ENCODE measurements at places on chromosomes 2 and 18.
A peak's percentile ranks its signal among the peaks of the same experiment; 100 is the strongest.

- peak; percentile 67 for DNase-seq
Measured at GRCh38 chr2:68762665-68763064, 28.1 kb downstream of the ARHGAP25 start.

DNA sequence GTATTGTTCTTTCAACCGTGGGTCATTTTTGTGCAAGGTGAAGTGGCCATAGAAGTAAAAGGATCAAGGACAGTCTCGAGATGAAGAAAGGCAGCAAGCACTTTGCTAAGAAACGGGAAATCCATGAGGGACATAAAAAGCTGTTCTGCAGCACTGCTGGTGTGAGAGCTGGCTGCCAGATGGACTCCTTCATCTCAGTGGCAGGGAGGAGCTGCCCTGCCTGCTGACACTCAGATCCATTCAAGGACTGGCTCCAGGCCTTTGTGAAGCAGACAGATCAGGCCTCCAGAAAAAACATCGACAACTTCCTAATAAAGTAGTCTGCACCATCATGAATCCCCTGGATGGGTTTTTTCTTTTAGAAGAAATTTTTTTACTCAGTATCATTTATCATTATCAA, 29.5 kb downstream of the RMC1 start:
- no peak for DNase-seq

DNA sequence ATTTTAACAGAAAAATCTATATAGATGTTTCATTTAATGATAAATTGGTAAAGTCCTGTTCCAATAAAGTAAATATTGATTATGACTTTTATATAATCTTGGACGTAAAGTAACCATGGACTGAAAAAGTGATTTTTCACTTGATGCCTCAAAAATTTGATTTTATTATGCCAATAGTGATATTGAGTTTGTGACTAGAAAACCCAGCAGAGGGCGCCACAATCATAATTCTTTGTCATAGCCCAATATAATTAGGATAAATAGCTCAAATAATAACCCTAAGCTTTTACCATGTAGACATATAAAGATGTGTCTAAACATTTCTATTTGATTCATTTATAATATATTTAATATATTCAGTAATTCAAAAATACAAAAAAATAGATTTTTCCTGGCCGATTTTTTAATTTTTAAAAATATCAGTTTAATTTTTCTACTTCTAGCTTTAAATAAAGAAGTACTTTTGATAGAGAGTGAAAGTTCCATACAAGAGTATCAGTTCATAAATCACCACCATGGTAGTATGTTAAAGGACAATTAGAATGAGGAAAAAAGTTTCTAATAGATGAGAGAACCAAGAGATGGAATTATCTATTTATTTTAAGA, 30.7 kb downstream of the CAMKMT start:
- DNase-seq = peak; percentile 51

- DNase-seq = no peak
Measured at GRCh38 chr2:24774373-24774772, 18.8 kb downstream of the PTRHD1 start.

- no peak for DNase-seq
Measured at GRCh38 chr18:76931171-76931570, 108.8 kb downstream of the ZNF236 start.

- peak; percentile 52 for DNase-seq
Measured at GRCh38 chr18:3511980-3512379, 62.0 kb downstream of the TGIF1 start.

DNA sequence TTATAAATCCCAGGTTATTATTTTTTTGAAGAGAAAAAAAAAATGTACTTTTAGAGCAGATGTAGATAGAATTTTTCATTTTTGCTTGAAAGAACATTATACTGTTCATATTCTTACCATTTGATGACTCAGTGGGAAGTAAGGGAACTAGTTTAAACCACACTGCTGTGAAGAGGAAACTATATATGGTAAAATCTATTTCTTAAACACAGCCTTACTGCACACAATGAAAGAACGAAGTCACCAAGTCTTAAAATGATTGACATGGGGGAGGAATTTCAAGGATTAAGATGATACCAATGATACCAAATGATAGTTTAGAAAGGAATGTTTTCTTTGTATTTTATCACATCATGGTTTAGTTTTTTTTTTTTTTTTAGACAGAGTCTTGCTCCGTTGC, 5.0 kb downstream of the ACTR2 start:
- DNase-seq = no peak

DNA sequence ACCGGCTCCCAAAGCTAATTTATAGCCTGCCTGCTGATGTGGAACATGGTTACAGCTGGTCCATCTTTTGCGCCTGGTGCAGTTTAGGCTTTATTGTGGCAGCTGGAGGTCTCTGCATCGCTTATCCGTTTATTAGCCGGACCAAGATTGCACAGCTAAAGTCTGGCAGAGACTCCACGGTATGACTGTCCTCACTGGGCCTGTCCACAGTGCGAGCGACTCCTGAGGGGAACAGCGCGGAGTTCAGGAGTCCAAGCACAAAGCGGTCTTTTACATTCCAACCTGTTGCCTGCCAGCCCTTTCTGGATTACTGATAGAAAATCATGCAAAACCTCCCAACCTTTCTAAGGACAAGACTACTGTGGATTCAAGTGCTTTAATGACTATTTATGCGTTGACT, 51.4 kb downstream of the TMEM178A start:
- no peak for DNase-seq

DNA sequence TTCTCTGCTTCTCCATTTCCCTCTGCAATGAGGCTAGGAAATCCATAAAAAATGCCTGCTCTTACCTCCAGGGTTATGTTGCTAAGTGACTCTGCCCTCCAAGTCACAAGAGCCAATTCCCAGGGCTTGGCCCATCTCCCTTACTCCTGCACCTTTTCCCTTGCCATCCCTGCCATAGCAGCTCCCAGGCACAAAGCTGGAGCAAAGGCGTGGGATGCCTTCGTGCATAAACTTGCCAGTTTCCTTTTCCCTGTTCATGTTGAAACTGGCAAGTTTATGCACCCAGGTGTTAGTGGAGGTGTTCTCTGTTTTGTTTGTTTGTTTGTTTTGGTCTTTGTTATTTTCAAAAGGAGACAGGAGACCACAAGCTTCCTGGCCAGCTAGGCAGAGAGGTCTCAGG, 195.1 kb downstream of the ACKR3 start:
- DNase-seq = no peak

- no peak for DNase-seq
Measured at GRCh38 chr2:192286093-192286701, 91.5 kb upstream of the TMEFF2 start.

DNA sequence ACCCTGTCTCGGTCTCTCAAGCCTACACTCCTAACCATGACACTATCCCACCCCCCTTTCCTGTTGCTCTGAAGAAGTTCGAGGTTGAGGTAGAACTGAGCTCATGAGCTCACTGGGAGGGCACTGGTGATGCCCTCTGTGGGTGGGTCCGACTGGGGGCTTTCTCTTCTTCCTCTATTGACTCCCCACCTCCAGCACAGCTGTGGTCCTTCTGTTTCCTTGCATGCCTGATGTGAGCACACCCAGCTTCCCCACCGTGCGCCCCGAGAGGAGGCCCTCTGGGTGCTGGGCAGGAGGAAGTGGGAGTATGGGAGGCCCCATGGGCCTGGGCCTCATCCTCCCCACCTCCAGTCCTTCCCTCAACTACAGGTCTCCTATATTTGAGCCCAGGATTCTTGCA, 20.9 kb downstream of the SPEG start:
- no peak for DNase-seq

GRCh38 chr2:105431367-105432043, 32.7 kb upstream of the FHL2 start:
- no peak for DNase-seq

- DNase-seq = no peak
Measured at GRCh38 chr2:16629770-16630169, 35.9 kb downstream of the CYRIA start.

GRCh38 chr2:226903179-226903578, 67.3 kb downstream of the RHBDD1 start:
- DNase-seq = no peak

DNA sequence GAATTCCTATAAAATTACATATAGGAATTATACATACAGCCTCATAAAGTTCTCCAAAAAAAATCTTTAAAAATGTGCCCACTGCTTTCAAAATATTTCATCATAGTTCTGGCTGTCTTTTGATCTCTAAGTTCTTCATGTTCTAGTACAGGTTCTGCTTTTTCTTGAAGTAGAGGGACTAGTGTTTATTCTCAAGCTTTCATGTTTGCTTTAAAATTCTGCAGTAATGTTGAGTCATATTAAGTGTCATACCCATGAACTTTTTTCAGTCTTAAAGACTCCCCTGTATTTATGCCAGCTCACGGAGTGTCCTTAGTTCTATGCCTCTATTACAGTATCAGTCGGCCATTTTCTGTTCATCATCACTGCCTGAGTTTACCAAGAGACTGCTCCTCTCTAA, 54.8 kb upstream of the CCDC141 start:
- DNase-seq = no peak

DNA sequence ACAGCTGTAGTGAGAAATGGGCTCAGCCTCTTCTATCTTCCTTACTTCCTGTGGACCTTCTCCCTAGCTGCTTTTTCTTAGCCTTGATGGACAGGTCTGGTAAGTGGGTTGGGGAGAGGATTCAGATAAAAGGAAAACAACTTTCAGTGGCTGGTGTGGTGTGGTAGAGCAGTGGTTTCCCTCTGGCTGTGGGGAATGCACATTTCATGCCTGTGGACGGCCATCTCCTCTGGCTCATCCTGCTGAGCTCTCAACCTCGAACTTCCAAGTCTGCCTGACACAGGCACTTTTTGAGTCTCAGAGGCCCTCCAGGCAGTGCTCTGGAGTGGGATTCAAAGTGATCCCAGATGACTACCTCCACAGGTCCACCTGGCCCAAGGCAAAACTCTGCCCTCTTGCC, 38.6 kb upstream of the ACADL start:
- DNase-seq = no peak

GRCh38 chr18:31538837-31539236, 40.9 kb downstream of the DSG2 start:
- no peak for DNase-seq

- DNase-seq = no peak
Measured at GRCh38 chr2:31563273-31563839, 17.4 kb downstream of the SRD5A2 start.

DNA sequence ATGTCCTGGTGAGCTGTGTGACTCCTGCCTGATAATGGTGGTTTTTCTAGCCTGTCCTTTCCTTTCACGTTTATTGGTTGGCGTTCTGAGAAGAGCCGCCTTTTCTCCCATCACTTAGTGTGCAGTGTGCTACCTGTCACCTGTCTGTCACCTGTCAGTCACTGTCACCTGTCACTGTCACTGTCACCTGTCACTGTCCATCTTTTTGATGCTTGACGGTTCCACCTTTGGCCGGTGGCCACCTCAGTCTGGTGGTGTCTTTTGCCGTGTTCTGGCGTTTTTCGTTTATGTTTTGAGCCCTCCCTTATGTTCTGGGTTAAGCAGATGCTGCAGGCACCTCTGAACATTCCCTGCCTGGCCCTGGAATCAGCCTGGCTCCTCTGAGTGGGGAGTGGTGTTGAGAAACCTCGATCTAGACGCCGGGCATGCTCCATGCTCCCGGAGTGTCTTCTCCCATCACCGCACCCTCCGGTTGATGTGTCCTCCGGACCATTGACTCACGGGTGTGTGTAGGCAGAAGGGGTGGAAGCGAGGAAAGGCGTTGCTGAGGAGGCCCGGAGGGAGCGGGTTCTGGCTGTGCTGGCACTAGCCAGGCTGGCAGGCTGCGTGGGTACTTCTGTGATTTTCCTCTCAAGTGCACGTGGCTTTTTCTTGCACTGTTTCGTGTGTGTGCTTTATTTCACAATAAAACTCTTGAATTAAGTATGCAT, 20.7 kb downstream of the DTYMK start:
- DNase-seq = no peak

DNA sequence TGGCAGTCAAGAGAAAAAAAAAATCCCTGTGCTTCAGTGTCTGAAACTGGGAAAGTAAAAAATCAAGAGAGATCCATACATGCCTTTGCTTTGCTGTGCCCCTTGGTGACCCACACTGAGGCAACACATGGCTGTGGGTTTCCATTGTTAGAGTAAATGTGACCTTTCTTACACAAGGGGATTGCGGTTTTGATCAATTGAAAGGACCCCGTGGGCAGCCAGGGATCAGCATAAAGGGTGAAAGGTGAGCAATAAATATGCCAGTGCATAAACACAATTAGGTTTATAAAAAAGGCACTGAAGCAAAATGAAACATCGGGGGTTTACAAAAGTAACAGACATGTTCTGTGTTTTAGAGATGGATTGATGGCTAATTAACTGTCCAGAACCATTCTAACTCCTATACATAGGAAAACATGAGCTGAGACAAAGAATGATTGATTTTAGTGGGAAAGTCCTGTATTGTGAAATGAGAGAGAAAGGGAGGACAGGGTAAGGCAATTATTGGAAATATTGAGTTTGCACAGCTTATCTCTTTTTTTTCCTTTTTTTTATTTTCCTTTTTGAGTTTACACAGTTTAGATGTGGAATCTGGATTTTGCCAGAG, 40.7 kb upstream of the BBS5 start:
- DNase-seq = no peak

GRCh38 chr2:122063716-122064115, 308.3 kb downstream of the TSN start:
- no peak for DNase-seq

All from CD4-positive, alpha-beta T cell treated with Interleukin-1 beta for 1 hour (primary cell).